ENCODE measurements at places on chromosomes 5 and 9. TPM values are rescaled to one million over a fixed set of nuclear protein-coding genes. Genes with fewer than 3 reads are reported as not detected.

Gene SPATA31E1
- total RNA-seq = 0.71 TPM

GRCh38 chr5:161305601-161306000, 240.9 kb downstream of the GABRB2 start:
- no peak for DNase-seq

DNA sequence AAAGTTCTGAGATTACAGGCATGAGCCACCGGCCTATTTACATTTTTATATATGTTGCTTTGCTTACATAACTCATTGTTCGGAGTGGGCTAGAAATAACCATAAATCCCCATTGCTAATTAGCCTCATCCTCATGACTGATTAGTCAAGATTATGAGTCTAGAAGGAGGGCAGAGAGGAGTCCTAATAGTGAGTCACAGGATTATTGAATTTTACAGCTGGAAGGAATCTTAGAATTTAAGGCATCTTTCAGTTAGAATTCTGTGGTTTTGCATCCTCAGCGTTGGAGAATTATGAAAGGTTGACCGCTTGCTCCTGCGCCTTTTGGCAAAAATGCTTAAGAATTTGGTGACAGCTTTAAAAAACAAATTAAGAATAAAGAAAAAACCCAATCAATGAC, 2.6 kb upstream of the PBX3 start:
- DNase-seq = no peak

DNA sequence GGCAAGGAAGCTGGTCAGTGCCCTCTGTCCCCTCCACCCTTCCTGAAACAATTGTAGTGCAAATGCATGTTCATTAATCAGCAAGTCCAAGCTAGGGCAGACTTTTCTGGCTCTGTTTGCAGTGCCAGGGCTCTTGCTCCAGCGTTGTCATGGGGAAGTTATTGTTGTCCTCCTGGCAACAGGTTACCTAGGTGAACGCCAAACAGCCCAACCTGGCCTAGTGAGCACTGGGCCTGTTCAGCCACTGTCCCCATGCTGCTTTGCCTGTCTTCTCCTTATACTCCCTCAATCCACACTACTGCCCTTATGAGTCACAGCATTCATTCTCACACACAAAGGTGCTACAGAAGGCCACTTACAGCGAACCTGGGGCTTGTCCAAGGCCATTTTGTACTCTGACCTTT, 34.5 kb upstream of the GLIS3 start:
- DNase-seq = no peak

DNA sequence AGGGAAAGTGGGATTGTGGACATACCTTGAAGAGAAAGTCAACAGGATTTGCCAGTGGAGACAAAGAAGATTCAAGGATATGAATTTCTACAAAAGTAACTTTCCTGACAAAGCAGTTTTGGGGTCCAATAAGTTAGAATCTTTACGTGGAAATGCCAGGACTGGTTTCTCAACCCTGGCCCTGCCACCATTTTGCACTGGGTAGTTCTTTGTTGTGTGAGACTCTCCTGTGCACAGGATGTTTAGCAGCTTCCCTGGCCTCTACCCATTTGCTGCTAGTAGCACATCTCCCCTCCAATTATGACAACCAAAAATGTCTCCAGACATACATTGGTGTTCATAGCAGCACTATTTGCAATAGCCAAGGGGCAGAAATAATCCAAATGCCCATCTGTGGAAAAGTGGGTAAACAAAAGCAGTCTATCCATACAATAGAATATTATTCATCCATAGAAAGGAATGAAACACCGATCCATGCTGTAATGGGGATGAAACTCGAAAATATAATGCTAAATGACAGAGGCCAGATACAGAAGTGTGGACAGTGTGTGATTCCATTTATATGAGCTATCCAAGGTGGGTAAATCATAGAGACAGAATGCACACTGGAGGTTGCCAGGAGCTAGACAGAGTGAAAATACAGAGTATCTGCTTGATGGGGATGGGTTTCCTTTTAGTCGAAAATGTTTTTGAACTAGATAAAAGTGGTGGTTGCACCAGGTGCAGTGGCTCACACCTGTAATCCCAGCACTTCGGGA, 91.4 kb downstream of the NSUN2 start:
- DNase-seq = no peak

Measured in glutamatergic neuron (in vitro differentiated cells).